K562 (cell line): ENCODE measurements at places on chromosomes 2 and 18.
A peak's percentile ranks its signal among the peaks of the same experiment; 100 is the strongest.

DNA sequence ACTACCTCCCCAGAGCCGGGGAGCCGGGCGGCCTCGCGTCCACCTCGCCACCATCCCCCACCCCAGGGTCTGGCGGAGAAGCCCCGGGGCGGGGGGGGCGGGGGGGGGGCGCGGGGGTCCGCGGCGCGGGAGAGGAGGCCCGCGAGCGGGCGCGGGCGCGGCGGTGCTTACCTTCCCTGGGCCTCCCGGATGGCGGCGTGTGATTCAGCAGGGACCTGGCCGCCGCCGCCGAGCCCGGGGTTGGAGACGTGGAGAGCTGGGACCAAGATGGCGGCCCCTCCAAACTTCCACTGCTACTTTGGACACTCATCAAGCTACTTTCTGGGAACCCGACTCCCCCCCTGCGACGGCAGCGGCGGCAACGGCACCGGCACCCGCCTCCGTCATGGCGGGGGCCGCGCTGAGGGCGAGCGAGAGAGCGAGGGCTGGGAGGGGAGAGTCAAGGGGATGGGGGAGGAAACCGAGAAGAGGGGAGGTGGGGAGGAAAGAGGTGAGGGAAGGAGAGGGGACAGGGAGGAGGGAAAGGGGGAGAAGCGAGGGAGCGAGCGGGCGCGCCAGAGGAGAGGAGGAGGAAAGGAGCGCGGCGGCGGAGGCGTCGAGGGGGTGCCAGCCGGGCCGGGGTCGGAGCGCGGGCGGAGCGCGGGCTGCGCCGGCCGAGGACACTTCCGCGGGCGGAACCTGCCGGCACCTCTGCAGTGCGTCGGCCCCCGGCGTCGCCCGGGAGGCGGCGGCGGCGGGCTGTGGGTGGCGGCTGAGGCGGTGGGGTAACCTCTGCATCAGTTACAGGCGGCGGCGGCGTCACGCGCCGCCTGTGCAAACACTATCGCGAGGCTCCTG is at the start of gene TLK1:
Gene TLK1 (minus strand): TSS at position 775 of the 837 bp plus-strand sequence. CDS start 465 bp downstream, at position 310.
- DNase-seq = peak; percentile 80

DNA sequence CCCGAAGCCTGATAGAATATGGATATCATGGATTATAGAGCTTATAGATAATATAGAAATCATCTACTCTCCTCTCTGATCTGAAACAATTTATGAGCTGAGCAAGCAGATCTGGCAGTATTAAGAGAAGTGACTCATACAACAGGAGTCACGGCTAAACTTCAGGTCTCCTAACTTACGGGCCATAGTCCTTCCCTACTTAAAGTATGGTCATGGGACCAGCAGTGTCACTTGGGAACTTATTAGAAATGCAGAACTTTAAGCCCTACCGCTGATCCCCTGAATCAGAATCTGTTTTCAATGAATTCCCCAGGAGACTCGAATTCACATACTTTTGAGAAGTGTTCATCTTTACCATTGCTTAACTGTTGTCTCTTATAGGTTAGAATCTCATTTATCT is 195.7 kb upstream of the FANCL start:
- DNase-seq = no peak

GRCh38 chr18:58639751-58640427 is 11.0 kb upstream of the ALPK2 start:
- no peak for DNase-seq

DNA sequence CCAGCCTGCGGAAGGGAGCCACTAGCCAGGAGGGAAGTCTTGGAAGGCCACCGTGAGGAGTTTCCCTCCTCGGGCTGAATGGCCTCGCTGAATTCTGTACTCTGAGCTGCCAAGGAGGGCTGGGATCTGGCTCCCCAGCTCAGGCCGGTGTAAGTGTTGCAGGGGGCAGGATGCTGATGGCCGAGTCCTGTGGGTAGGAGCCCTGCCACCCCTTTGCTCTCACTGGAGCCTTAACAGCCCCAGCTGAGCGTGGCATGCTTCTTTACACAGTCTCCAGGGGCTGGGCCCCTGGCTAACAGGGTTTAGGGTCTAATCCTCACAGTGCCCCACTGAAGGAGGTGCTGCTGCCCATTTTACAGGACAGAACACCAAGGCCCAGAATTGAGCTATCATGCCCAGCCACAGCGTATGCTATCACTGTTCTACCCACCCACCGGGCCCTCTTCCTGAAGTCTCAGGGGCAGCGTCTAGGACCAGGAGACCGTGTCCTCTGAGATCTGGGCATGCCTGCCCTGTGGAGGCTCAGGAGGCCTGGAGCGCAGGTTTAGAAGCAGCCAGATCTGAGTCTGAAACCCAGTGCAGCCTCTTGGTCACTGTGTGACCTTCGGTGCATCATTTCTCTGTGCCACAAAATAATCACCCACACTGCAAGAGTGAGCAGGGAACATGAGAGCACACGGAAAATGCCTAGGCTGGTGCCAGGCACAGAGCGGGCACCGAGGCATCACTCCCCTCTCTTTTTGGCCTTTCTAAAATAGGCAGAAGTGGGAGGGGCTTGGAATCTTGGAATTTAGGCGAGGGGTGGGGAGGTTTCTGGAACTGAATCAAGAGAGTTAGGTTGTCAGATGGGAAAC is 42.9 kb downstream of the TMEM37 start:
- no peak for DNase-seq

DNA sequence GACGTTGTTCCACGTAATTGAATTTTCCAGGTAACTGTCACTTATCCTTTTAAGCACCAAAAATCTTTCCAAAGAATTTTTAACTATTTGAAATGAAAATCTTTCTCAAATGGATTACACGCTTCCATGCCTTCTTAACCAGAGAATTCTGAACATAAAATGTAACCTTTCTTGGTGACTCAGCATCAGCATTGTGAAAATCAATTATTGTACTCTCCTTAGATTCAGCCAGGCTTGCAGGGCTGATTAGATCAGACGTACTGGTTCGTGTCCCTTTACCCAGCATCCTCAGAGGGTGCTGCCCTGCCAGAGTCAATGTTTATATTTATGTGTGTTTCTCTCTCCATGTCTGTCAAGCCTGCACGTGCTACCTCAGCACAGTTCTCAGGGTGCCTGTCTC is 623.9 kb downstream of the CNTNAP5 start:
- no peak for DNase-seq

DNA sequence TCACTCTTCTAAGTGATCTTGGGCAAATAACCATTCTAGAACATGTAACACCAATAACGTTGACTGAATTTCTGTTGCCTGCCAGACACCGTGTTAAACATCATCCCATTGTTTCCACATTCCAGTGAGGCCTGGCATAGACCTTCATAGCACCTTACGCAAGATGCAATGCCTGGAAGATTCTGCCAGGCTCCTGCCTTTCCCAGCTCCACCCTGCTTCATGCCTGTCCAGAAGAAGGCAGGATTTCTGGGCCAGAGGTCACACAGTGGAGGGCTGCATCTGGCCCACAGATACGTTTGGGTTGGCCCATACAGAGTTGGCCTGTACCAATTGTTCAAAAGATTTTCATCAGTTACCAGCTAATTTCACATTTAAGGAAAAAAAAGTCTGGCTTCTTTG is 46.3 kb downstream of the EN1 start:
- no peak for DNase-seq

DNA sequence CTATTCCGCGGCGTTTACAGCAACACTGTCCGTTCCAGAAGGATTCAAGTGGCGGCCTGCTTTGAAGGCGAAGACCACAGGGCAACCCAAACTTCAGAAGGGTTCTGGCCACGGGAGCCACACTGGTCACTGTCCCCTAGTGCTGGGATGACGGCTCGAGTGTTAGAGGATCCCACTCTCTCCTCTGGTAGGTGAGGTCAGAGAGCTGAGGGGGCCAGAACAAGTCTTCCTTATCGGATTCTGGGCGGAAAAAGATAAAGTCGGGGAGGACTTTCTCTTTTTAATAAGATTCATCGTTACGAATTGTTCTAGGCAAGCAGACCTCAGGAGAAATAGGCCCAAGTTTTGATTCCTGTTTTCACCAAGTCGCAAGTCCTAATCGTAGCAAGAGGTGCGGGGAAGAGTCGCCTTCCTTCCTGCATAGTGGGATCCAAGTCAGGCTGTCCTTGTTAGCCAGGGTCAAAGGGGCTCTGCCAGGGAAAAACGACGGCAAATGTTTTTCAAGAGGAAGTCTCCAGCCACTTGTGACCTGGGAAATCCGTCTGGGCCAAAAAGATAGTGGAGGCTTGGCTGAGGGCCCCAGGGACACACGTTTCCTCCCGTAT is 864 bp upstream of the MYL12A start:
- DNase-seq = peak; percentile 80
